H7 (cell line): ENCODE measurements at places on chromosomes 5 and 9. TPM values are rescaled to one million over a fixed set of nuclear protein-coding genes. Genes with fewer than 3 reads are reported as not detected.

DNA sequence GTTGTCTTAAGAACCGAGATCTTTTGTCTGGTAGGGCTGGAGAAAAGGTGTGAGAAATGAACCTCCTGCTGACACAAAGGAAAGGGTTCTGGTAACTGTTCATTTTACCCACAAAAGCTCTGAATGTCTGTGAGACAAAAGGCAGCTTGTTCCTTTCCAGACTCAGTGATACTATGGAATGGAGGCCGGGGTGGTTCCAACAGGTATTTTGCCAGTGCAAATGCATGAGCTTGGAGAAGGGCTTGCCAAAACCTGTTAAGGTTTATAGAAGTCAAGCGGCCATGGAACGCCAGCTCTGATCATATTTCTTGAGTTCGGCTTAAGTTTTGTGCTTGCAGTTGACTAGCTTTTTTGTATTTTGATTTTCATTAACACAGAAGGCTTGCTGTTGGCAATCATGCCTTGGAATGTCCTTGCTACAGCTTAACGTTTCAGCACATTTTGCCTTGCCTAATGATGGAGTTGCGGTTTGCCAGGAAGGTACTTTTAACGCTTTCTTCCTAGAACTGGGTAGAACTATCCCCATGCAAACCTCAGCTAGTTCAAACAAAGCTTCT, 328.6 kb downstream of the PIK3R1 start:
- DNase-seq: no peak

GRCh38 chr5:131218392-131218791, 45.5 kb upstream of the CDC42SE2 start:
- DNase-seq: no peak

DNA sequence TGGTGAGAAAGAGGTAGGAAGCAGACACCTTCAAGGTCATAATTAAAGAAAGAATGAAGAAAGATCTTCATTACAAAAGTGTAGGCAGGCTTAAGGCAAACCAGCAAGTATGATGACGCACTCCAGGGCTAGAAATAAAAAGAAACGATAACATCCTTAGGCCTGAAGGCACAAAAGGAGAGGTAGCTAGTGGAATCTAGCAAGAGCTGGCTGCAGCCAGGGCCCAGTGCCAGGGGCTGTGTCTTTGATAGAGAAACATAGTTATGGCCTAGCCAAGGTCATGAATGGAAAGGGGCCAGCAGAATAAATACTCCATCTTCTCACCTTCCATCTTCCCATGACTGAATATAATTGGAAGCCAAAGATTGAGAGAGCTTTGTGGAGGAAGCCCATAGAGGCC, 6.8 kb upstream of the SH3TC2 start:
- no peak for DNase-seq

GRCh38 chr9:98168941-98169488, 23.4 kb downstream of the CORO2A start:
- DNase-seq: peak; percentile 87

GRCh38 chr9:105117234-105117633, 127.2 kb upstream of the SLC44A1 start:
- DNase-seq: no peak

- no peak for DNase-seq
Observed at GRCh38 chr9:96214635-96215034, 87.3 kb downstream of the HSD17B3 start.

LCN15 gene
- 0.18 TPM in 1 of 2 replicates, not detected in the other for total RNA-seq

ABO gene
- total RNA-seq: 0.63 TPM in 1 of 2 replicates, not detected in the other
